Stimulated activated CD4-positive, alpha-beta T cell treated with anti-CD3 and anti-CD28 coated beads, Interleukin-4, amount 100 ng/mL, for 48 hours (primary cell): ENCODE measurements at places on chromosomes 13 and 19.

GRCh38 chr13:99027661-99028425 lies 50.0 kb upstream of the DOCK9 start:
- DNase-seq = no peak

- no peak for DNase-seq
Observed at GRCh38 chr19:39133431-39134270, 8.1 kb downstream of the PAK4 start.

DNA sequence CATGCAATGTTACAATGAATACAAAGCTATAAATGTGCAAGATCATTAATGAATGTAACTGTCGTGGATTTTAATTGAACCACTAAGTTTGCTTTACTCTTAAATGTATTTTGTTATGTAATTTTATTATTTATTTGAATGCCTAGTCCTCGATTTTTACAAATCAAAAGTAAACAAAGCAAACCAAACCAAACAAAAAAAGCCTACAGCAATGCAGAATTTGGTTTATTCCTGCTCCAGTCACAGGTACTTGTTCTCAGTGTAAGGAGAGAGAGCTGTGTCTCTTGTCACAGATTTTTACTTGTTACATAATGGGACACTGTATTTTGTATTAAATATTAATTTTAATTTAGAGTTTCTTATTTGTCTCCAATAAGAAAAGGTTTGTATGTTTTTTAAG lies 584.3 kb upstream of the SLITRK6 start:
- DNase-seq = no peak

DNA sequence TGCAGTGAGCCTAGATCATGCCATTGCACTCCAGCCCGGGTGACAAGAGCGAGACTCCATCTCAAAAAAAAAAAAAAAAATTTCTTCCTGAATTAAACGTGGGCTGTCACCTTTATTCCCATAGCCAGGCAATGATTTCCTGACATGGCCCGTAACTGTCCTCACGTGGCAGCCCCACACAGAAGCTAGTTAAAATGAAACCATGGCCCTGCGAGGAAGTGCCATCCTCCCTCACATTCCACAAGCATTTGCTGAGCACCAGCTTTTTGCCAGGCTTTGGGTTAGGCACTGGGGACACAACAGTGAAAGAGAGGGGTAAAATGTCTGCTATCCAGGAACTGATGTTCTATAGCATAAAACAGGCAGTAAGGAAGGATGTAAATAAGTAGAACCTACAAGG lies 13.2 kb upstream of the FBXO27 start:
- no peak for DNase-seq

- DNase-seq = no peak
Observed at GRCh38 chr19:16445238-16446107, 26.3 kb downstream of the EPS15L1 start.
